ENCODE measurements at places on chromosomes 7 and 10. TPM values are rescaled to one million over a fixed set of nuclear protein-coding genes. Genes with fewer than 3 reads are reported as not detected.

- DNase-seq = no peak
These were observed 202.4 kb upstream of the HABP2 start for GRCh38 chr10:113350311-113351040.

DNA sequence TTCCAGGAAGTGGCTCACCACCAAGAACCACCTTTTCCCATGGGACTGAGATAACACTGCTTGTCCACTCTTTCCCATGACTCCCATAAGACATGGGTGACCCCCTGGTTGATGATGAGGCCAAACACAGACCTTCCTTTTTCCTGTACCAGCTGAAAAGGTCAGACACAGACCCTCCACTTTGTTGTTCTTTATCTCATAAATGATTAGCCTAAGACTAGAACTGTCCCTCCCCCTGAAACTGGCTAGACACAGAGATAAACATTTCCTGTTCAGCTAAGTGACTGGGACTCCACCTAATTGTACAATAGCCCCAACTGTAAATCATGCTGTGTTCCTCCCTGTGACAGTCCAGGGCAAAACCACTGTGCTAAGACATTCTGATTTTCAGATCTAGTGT is 8.2 kb upstream of the NRG3 start:
- no peak for DNase-seq

Gene SYT15B
- 1.8 TPM for total RNA-seq

Gene STARD3NL
- 22.5 TPM for total RNA-seq

Gene HDAC9
- total RNA-seq = 30.7 TPM

GRCh38 chr10:33484787-33485186 is 150.3 kb upstream of the NRP1 start:
- no peak for DNase-seq

- no peak for DNase-seq
These were observed 361.4 kb downstream of the CXCL12 start for GRCh38 chr10:44023517-44023916.

Measured in left ventricle myocardium superior (tissue), 1 donor.